ENCODE measurements at places on chromosomes 12 and 14.

- DNase-seq = no peak
These were observed 1276.6 kb upstream of the FLRT2 start for GRCh38 chr14:84253326-84253725.

DNA sequence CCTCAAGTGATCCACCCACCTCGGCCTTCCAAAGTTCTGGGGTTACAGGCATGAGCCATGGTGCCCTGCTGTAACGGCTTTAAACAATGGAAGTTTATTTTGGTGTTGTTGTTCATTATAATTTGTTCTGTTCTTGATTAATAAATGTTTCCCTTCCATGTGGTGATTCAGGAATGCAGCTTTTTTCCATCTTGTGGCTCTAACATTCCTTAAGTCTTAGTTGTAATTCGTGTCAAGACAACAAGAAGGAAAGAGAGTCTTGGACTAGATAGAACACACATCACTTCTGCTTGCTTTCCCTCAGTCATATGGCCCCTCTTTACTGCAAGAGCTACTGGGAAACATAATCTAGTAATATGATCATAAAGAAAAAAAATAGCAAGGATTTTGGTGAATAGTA lies 211.6 kb downstream of the SLC6A15 start:
- no peak for DNase-seq

GRCh38 chr12:100128512-100128908 lies 14.2 kb downstream of the BLTP3B start:
- no peak for DNase-seq

DNA sequence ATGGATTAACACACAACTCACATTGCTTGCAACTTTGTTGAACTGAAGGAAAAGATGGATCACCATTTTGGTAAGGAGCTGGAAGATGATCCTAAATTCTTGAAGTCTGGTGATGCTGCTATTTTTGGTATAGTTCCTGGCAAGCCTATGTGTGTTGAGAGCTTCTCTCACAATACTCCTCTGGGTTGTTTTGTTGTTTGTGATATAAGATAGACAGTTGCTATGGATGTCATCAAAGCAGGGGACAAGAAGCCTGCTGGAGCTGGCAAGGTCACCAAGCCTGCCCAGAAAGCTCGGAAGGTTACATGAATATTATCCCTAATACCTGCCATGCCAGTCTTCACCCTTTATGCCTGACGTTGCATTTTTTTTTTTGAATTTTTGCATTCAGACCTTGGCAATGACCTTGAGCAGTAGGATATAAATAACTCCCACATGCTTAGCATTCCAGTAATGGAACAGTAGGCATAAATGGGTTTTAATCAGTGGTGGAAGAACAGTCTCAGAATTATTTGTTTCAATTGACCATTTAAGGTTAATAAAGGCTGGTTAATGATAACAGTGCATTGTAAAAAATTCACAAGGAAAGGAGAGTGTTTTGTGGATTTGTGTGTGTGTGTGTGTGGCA lies 129.0 kb upstream of the SEL1L start:
- DNase-seq = no peak

DNA sequence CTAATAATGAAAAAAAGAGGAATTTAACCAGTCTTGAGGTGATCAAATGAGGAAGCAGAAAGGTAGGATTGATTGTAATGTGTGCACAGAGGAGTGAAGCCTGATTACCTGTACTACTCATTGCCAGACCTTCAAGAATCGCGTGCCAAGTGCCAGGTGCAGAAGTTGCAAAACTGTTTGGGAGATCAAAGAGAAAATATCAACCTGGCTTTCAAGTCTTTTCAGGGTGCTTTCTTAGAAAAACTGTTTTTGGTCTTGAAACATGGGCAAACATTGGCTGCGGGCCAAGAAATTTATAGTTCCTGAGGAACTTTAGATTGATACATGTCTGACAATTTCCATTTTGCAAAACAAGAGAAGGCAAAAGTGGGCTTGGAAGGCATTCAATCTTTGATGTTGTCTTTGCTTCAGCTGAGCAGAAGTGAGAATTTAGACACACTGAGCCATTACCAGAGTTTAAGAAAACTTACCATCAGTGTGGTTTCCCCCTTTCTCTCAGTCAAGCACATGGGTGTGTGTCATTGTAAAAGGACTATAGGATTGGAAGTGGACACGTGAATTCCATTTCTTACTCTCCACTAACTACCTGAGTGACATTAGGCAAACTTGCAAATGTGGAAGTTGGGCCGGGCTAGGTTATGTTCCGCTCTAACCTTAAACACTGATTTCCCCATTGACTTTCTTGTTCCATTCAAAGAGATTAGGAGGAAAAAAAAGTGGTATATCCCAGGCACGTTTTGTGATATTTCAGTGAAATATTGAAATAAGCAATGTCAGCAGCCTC lies 486.2 kb downstream of the DIO2 start:
- DNase-seq = no peak

Measured in stimulated activated CD4-positive, alpha-beta T cell treated with anti-CD3 and anti-CD28 coated beads, Interleukin-2, amount 100 ng/mL, for 4 hours (primary cell).